CD4-positive, alpha-beta memory T cell (primary cell): ENCODE measurements at places on chromosomes 2 and 18.

DNA sequence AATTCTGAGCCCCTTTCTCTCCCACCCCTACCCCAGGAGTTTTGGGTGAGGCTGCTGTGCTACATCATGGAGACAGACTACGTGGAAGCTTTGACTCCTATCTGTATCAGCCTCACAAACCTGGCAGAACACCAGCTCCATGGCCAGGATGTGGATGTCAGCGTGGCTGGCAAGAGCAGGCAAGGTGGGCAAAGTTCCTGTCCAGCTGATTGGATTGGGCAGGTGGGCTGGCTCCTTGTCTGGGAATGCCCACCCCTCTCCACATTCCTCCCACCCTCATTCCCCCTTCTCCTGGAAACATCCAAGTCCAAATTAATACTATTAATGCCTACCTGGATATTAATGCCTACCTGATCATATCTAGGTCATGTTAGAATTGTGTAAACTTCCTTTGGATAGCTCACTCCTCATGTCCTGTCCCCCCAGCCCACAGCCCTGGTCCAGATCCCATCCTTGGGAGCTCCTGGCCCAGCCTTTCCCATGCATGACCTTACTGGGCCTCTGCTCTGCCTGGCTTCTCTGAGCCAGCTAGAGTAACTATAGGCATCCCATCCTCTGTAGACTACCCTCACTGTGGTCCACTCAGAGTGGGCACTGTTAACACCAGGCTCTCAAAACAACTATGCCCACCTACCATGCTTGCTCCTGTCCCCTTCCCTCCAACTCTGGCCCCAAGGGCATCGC, 24.1 kb downstream of the MROH2A start:
- H3K4me3 ChIP-seq, result no peak overlapping the region
- no peaks in the 10 kb centered on the region for H3K36me3 ChIP-seq
- no peak for DNase-seq
- H3K27me3 ChIP-seq, result no peaks in the 10 kb centered on the region

- H3K36me3 ChIP-seq, result peaks cover 48% of the 10 kb centered on the region
- H3K27me3 ChIP-seq, result no peaks in the 10 kb centered on the region
- DNase-seq, result no peak
These were observed 24.9 kb downstream of the CCNT2 start for GRCh38 chr2:134943540-134943939.

DNA sequence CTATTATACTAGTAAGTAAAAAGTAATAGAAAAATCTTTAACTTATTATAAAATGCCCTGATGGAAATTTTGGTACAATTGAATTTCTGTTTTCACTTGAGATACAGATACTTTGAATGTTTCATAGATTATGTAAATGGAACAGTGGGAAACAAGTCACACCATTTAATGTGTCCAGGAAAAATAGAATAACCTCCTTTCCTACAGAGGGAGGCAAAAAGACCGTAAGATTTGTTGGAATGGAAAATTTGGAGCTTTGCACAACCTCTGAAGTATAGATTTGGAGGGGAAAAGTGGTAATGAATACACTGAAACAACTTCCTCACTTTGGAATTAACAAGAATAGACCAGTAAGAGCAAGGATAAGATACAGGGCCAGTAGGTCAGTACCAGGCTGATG, 149.2 kb upstream of the L3MBTL4 start:
- H3K4me3 ChIP-seq, result no peak overlapping the region
- no peaks in the 10 kb centered on the region for H3K36me3 ChIP-seq
- no peaks in the 10 kb centered on the region for H3K27me3 ChIP-seq
- H3K27ac ChIP-seq, result no peak overlapping the region
- DNase-seq, result no peak

DNA sequence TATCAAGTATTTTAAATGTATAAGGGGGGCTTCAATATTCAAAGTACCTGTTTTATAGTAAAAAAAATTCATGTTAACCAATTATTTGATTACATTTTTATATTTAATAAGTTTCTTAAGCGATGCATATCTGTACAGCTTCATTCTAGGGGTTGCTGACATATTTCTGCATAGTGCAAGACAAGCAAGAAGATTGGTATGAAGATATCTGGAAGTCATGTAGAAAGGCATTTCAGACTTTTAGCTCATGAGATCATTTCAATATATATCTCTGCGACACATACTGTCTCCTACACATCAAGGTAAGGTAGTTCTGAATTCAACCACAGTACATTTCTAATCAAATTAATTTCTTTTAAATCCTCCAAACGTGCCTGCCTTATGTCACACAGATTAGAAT, 73.1 kb downstream of the MEMO1 start:
- H3K36me3 ChIP-seq, result peaks cover 3% of the 10 kb centered on the region
- H3K4me1 ChIP-seq, result peaks cover 22% of the 10 kb centered on the region
- no peak overlapping the region for H3K4me3 ChIP-seq
- H3K27me3 ChIP-seq, result no peaks in the 10 kb centered on the region

DNA sequence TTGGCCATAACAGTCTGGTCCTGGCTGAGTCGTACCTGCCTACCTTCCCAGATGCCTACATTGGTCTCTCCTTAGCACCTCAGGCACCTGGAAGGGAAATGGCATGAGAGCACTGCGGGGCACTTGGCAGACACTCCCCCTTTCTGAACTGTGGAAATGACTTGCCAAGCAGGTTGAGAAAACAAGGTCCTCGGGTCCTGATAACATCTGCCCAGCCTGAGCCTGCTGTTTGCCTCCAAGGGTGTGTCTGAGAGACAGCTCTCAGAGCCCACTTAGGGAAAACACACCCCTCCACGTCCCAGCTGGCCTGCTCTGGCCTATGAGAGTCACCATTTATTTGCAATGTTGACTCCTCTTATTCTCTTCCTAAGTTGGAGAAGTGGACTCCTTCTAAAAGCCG, 10.5 kb downstream of the FAM110C start:
- no peak for DNase-seq
- H3K27me3 ChIP-seq, result no peaks in the 10 kb centered on the region
- H3K4me3 ChIP-seq, result no peak overlapping the region
- H3K36me3 ChIP-seq, result no peaks in the 10 kb centered on the region
